ENCODE measurements at places on chromosomes 4 and X. TPM values are rescaled to one million over a fixed set of nuclear protein-coding genes. Genes with fewer than 3 reads are reported as not detected.

Gene GPR78
- not detected for total RNA-seq

Gene EFNB1
- 8.3 TPM for total RNA-seq

Gene PRKG2
- total RNA-seq, result 0.14 TPM

GRCh38 chrX:129781134-129781672 lies 1.5 kb downstream of the SASH3 start:
- H3K4me3 ChIP-seq, result no peak overlapping the region
- H3K36me3 ChIP-seq, result no peaks in the 10 kb centered on the region
- H3K27me3 ChIP-seq, result no peaks in the 10 kb centered on the region
- H3K4me1 ChIP-seq, result peaks cover 4% of the 10 kb centered on the region
- no peak overlapping the region for H3K27ac ChIP-seq

DNA sequence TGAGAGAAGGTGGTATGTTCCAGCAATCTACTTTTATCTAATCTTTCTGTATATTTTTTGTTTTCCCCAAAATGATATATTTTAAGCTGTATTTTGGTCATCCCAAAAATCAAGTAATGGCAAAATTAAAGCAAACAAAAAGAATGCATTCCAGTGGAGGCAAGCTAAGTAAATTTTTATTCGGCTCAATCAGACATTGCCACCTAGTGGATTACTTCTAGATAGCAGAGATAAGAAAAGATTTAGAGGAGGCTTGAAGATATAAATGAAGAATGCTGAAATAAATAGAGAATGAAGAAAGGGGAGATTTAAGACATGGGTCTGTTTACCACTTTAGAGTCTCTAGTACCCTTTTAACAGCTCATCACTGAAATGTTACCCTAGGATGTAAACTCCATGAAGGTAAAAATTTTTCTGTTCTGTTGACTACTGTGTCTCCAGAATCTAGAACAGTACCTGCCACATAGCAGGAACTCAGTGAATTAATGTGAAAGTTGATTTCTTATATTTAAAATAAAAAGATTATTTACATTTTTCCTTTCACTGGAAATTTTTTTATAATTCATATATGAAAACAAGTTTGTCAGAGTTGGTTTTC lies 110.9 kb upstream of the ANK2 start:
- no peak for DNase-seq
- H3K4me3 ChIP-seq, result no peak overlapping the region
- H3K36me3 ChIP-seq, result no peaks in the 10 kb centered on the region
- H3K4me1 ChIP-seq, result no peaks in the 10 kb centered on the region
- H3K27ac ChIP-seq, result no peak overlapping the region
- no peaks in the 10 kb centered on the region for H3K27me3 ChIP-seq

DNA sequence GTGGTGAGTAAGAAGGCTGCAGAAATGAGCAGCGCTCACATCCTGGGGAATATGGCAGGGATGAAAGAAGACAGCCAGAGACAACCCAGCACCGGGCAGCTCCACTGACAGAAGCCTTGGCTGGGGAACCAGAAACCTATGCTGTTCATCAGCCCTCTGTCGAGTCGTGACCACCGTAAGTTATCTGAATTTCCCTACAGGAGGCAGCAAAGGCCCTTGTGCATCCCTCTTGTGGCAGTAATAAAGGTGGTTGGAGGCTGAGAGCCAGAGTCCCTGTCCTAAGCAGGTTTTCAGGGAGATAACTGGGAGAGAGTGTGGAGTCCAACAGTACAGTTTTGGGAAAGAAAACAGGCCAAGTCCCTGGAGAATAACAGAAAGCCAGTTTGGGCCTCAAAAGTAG lies 194.0 kb upstream of the BOD1L1 start:
- H3K27ac ChIP-seq, result no peak overlapping the region
- H3K4me1 ChIP-seq, result no peaks in the 10 kb centered on the region
- H3K4me3 ChIP-seq, result no peak overlapping the region
- no peak for DNase-seq
- no peaks in the 10 kb centered on the region for H3K36me3 ChIP-seq

GRCh38 chr4:176794651-176795050 lies 1.9 kb upstream of the VEGFC start:
- no peak for DNase-seq
- no peak overlapping the region for H3K27ac ChIP-seq
- peaks cover 4% of the 10 kb centered on the region for H3K4me1 ChIP-seq
- H3K36me3 ChIP-seq, result no peaks in the 10 kb centered on the region

DNA sequence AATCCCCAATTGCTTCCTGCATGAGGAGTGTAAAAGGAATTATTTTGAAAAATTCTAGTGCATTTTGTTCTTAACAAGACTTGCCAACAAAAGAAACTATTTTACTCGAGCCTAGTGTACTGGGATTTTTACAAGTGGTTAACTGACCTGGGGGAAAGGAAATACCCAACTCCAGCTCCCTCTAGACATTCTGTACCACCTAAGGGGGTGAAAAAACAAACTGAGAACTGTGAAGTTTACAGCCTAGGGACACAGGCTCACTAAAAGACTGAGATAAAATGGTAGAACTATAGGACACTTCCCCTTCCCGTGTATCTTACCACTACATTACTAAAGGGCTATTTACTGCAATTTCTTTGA lies 2.6 kb upstream of the ADH5 start:
- DNase-seq, result no peak
- no peaks in the 10 kb centered on the region for H3K27me3 ChIP-seq
- H3K4me1 ChIP-seq, result peaks cover 3% of the 10 kb centered on the region
- H3K27ac ChIP-seq, result no peak overlapping the region

DNA sequence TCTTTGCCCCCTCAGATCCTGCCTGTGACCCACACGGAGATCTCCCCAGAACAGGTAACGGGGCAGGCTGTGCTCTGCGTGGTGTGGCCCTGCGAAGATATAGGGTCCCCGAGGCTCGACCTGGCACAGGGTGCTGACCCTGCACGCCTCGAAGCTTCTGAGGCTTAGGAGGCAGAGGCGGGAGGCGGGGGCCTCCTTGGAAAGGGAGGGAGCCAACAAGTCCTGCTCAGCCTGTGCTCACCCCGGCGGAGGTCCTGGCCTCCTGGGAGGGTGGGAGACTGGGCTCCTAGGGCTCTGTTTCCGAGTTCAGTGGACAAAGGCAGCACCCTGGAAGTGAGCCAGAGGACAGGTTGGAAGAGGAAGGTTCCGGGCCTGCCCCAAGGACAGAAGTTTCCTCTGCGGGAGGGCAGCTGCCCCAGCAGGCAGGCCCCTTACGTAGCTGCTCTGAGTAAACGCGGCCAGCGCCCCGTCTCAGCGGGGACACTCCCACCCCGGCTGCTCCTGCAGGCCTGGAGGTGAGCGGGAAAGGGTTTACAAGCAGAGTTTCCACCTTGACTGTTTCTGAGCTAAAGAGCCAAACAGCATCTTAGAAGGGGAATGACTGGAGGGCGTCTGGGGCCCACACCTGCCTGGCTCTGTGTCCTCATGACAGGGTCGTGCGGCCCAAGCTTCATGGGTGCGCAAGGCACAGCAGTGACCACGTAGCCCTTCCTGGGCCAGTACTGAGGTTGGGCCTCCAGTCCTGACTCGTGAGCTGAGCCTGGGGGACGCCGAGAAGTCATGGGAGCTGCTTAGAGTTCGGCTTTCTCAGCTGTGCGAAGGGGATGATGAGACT lies 16.1 kb downstream of the TMEM175 start:
- no peaks in the 10 kb centered on the region for H3K36me3 ChIP-seq
- H3K4me3 ChIP-seq, result no peak overlapping the region
- DNase-seq, result no peak

Gene SPATA4
- total RNA-seq, result 0.14 TPM

Gene COX7B2
- total RNA-seq, result not detected

Gene TENT5D
- not detected for total RNA-seq

DNA sequence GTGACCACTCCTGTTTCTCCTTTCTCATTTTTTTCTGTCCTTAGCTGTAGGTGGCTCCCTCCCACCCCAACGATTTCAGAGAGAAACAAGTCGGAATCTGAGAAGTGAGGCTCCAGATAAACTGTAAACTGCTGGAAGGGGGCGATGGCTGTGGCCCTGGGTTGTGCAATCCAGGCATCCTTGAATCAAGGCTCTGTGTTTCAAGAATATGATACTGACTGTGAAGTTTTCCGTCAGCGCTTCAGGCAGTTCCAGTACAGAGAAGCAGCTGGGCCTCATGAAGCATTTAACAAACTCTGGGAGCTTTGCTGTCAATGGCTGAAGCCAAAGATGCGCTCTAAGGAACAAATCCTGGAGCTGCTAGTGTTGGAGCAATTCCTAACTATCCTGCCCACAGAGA lies 37.7 kb downstream of the ETDC start:
- peaks cover 2% of the 10 kb centered on the region for H3K4me1 ChIP-seq
- no peak overlapping the region for H3K27ac ChIP-seq
- peaks cover 8% of the 10 kb centered on the region for H3K36me3 ChIP-seq
- H3K27me3 ChIP-seq, result no peaks in the 10 kb centered on the region
- DNase-seq, result no peak
- no peak overlapping the region for H3K4me3 ChIP-seq

DNA sequence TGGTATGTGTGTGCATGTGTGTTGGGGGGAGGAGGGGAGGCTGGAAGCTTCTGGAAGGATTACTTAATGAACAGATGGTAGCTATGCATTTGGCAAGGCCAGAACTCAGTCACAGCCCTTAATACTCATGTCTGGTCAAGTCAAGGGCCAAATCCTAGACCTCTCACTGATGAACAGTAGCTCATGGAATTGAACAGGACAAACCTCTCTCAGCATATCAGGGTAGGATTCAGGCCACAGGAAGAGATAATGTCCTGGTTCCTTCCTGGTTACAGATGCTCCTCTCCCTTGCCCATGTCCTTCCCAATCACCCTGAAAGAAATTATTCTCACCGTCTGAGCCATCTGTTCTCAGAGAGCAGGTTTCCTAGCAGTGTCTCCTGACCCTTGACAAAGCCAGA lies 165.7 kb downstream of the SOWAHB start:
- no peaks in the 10 kb centered on the region for H3K36me3 ChIP-seq
- DNase-seq, result no peak
- H3K4me3 ChIP-seq, result no peak overlapping the region
- no peaks in the 10 kb centered on the region for H3K27me3 ChIP-seq
- H3K4me1 ChIP-seq, result no peaks in the 10 kb centered on the region

Gene NHS
- total RNA-seq, result 0.17 TPM

DNA sequence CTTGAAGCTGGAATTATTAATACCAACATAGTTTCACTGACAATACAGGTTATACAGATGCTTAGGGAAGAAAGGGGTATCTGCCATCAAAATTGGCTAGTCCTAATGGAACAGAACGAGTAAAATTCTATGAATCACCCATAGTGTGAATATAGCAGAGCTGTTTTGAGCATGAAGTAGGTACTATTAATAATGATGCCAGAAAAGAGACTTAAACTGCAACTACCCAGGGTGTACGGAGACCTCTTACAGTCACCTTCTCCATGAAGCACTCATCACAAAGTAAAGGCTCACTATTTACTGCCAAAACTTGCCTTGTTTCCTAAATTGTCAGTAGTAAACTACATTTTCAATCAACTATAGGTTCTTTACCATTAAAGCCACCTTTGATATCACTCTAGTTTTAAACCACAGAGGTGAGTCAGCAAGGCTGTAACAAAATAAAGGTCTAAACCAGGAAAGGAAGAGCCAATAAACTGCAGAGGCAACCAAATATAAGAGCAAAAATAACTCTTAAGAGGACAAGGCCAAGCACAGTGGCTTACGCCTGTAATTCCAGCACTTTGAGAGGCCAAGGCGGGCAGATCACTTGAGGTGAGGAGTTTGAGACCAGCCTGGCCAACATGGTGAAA lies 114.4 kb downstream of the FRYL start:
- H3K4me1 ChIP-seq, result no peaks in the 10 kb centered on the region
- no peak overlapping the region for H3K4me3 ChIP-seq
- H3K27me3 ChIP-seq, result no peaks in the 10 kb centered on the region
- no peak for DNase-seq
- H3K36me3 ChIP-seq, result no peaks in the 10 kb centered on the region
